Substantia nigra (tissue), 51 donors: ENCODE measurements at places on chromosomes 16 and 17.

DNA sequence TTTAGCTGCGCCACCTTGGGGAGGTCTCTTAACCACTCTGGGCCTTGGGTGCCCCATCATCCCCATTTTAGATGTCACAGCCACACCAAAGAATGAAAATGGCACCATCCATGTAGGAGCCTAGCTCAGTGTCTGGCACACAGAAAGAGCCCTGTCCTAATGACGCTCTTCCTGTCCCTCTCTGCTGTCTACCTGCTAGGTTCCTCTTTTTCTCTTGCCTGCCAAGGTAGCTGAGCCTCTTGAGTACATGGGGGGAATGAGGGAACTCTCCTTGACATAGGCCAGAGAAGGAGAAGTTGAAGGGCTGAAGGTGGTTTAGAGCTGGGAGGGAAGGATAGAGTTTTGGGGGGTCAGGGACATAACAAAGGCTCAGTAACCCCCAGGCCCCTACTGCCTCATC is 1.8 kb downstream of the RUNDC3A start:
- no peak for DNase-seq

GRCh38 chr17:82126556-82127314 is 28.7 kb upstream of the FASN start:
- no peak for DNase-seq

- DNase-seq, result no peak
Observed at GRCh38 chr17:45946841-45947256, 52.2 kb upstream of the STH start.

DNA sequence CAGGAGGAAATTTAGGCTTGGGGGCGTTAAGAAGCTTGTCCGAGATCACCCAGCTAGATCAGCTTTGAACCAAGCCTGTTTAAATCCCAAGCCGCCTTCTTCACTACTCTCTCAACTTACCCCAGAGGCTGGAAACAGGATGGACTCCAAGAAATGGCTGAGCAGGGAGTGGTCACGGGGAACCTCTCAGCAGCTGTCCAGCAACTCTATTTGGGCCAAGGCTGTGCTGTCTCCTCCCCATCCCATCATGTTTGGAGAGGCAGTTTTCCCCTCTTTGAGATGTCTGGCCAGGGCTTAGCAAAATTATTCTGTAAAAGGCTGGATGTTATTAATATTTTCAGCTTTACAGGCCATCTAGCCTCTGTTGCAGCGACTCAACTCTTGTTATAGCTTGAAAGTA is 305.7 kb downstream of the RBFOX1 start:
- no peak for DNase-seq

GRCh38 chr17:61403801-61404662 is 4.4 kb downstream of the TBX2 start:
- no peak for DNase-seq
